ENCODE measurements at places on chromosomes 16 and 17. TPM values are rescaled to one million over a fixed set of nuclear protein-coding genes. Genes with fewer than 3 reads are reported as not detected.
A peak's percentile ranks its signal among the peaks of the same experiment; 100 is the strongest.

- no peak for DNase-seq
Observed at GRCh38 chr16:84119368-84119767, 2.6 kb upstream of the MBTPS1 start.

DNA sequence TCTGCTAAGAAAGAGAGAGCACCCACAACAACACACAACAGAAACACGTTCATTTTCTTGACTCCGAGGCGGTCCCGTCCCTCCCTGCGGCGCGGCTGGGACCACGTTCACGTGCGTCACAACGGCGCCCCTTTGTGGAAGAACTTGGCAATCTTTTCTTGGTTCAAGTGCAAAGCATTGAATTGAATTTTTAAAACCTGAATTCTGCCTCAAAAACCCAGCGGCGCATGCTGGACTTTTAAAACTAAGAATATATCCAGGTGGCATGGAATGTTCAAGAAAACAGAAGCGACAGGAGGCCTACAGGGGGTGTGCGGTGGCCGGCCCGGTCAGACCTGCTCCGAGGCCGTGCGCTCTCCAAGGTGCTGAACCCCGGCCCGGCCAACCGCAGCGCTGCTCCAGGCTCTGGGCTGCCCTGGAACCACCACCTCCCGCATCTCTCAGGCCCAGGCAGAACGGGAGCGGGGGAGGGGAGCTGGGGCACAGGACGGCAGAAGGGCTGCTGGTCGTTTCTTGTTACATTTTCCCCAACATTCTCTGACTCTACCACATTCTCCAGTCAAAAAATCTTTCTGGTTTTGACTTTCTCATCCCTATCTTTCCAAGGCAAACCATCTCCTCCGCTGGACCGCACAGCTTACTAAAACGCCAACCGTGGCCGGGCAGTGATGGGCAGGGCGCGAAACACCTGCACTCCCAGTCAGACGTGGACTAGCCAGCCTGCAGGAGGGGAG lies 3.4 kb upstream of the HEXD start:
- peak; percentile 78 for DNase-seq

DNA sequence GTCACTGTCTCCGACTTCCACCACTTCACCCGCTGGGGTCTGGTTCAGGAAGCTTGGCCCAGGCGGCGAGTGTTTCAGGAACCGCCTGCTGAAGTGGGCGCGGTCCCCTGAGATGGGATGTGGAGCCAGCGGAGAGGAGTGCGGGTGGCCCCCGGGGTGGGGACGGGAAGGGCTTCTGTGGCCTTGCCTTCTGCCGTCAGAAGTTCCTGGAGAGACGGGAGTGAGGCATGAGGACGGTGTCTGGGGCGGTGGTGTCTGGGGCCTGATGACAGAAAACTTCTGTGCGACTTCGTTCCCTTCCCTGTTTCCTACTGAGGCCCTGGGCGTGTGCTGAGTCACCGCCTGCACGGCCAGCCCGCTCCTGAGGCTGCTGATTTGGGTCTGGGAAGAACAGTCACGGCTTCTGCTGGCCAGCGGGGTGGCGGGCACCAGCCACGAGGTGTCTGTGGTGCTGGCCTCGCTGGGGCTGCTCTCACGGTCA lies 12.3 kb upstream of the NLRC3 start:
- DNase-seq, result no peak

DNA sequence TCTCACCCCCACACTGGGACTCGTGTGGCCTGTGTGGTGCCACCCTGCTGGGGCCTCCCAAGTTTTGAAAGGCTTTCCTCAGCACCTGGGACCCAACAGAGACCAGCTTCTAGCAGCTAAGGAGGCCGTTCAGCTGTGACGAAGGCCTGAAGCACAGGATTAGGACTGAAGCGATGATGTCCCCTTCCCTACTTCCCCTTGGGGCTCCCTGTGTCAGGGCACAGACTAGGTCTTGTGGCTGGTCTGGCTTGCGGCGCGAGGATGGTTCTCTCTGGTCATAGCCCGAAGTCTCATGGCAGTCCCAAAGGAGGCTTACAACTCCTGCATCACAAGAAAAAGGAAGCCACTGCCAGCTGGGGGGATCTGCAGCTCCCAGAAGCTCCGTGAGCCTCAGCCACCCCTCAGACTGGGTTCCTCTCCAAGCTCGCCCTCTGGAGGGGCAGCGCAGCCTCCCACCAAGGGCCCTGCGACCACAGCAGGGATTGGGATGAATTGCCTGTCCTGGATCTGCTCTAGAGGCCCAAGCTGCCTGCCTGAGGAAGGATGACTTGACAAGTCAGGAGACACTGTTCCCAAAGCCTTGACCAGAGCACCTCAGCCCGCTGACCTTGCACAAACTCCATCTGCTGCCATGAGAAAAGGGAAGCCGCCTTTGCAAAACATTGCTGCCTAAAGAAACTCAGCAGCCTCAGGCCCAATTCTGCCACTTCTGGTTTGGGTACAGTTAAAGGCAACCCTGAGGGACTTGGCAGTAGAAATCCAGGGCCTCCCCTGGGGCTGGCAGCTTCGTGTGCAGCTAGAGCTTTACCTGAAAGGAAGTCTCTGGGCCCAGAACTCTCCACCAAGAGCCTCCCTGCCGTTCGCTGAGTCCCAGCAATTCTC lies 27.4 kb downstream of the STH start:
- DNase-seq, result no peak

DNA sequence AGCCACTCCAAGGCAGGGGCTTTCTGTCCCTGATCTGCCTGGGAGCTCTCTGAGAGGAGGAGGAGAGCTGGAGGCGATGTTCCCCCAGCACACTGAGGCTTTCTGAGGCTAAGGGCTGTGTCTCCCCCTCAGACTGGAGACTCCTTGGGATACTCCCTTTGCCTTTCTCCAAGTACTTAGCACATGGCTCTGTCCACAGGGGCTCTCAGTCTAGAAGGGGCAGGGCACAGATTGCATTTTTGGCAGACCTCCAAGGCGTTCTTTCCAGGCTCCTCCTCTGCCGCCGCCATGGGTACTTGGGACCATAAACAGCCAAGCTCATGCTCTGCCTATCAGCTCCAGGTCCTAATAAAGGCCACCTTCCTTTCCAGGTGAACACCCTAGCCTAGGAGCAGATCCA lies 1.8 kb upstream of the GIP start:
- DNase-seq, result no peak

DNA sequence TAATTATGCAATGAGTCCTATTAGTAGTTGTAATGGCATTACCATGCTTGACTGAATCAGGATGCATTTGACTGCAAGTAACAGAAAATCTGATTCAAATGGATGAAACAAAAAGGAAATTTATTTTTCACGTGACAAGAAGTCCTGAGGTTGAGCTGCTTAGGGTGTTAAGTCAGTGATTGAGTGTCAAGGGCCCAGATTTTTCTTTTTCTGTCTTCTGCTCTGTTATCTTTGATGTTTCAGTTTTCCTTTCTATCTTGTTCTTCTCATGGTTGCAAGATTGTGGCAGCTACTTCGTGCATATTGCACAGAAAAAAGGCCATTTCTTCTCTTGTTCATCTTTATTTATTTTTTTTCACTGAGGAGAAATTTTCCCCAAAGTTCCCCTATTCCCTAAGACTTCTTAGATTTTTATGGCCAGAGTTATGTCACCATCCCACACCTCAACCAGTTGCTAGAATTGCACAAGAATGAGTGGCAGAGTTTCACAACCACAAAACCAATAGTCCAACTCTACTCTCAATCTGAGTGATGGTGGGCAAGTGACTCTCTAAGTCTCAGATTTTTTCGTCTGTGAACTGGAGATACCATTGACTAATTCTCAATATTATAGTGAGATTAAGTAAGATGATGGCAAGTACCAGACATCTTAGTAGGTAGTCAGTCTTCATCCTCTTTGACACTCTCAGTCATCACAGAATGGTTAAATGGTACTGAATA lies 15.7 kb upstream of the GPR139 start:
- DNase-seq, result no peak

DNA sequence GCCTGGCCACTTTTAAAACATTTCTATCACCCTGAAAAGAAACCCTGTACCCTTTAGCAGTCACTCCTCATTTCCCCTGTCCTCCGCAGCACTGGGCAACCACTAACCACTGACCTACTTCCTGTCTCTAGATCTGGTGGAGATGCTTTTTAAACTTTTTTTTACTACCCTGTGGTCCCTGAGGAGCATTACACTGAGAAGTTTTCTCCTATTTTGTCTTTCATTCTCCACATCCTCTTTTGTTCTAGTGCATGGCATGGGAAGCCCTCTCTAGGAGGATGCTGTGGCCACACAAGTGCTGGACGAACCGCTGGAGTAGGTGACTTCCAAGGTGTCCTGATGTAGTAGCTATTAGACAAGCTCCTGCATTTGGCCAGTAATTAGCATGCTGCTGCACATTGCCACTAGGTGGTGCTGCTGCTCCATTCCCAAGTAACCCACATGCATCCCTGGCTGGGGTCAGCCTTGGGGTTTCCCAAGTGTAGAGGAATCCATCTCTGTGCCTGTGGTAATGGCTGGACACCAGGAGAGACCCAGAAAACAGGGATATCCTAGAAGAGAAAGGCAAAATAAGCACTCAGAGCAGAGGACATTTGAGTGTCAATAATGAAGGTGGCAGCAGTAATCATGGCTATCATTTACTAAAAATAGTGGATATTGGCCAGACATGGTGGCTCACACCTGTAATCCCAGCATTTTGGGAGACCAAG lies 143.8 kb upstream of the CRHR1 start:
- peak; percentile 78 for DNase-seq

Gene CMTR2
- 63.5 TPM for polyA plus RNA-seq

Gene BPTF
- polyA plus RNA-seq, result 132 TPM

Measured in renal pelvis (tissue), 12 donors.